ENCODE measurements at places on chromosomes 12 and 14.

DNA sequence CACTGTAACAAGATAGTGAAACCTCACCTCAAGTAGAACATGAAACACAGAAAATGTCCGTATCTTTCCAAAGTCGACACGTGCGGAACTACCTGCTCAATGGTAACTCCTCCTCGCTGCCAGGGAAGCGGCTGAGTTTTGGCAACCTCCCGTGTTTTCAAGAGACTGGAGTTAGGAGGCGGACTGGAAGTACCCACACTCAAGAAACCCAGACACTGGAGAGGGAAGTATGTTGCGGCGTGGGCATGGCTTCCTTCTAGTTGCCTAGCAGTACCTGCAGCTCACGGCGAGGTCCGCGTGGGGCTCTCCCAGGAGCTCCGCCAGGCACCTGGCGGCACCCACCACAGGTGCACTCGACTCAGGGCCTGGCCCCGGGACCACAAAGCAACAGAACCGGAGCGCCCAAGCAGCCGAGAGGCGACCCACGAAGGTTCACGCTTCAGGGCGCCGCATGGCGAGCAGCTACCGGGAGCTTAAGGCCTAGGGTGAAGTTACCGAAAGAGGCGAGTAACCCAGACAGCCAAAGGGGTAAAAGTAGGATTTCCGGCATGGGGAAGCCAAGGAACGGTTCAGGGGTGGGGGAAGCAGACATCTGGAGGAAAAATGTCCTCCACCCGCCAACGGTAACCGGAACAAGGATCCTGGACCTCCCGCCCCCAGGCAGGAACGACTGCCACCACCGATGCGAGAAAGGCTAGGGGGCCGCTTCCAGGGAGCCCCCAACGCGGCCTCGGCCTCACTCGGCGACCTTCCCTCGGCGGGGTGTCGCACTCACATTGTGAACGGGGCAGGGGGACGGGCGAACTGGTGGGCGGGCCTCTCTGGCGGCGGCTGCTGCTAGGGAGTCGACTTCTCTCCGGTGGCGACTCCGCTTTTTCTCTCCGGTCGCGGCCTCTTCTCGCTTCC, 608 bp downstream of the PTGES3 start:
- DNase-seq: no peak

DNA sequence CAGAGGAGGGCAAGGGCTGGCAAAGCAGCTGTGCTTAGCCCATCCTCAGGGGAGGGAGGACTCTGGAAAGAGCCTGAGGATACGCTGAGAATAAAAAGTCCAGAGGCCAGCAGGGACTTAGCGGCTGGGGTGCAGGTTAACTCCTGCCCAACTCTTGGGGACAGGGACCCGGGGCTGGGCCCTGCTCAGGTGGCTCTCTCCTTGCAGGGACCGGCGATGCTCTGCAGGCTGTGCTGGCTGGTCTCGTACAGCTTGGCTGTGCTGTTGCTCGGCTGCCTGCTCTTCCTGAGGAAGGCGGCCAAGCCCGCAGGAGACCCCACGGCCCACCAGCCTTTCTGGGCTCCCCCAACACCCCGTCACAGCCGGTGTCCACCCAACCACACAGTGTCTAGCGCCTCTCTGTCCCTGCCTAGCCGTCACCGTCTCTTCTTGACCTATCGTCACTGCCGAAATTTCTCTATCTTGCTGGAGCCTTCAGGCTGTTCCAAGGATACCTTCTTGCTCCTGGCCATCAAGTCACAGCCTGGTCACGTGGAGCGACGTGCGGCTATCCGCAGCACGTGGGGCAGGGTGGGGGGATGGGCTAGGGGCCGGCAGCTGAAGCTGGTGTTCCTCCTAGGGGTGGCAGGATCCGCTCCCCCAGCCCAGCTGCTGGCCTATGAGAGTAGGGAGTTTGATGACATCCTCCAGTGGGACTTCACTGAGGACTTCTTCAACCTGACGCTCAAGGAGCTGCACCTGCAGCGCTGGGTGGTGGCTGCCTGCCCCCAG, 2.8 kb downstream of the B3GNT4 start:
- no peak for DNase-seq

GRCh38 chr14:68477461-68478085, 315.3 kb downstream of the ZFP36L1 start:
- DNase-seq: no peak

- DNase-seq: no peak
Observed at GRCh38 chr12:119372540-119372939, 38.0 kb downstream of the CCDC60 start.

DNA sequence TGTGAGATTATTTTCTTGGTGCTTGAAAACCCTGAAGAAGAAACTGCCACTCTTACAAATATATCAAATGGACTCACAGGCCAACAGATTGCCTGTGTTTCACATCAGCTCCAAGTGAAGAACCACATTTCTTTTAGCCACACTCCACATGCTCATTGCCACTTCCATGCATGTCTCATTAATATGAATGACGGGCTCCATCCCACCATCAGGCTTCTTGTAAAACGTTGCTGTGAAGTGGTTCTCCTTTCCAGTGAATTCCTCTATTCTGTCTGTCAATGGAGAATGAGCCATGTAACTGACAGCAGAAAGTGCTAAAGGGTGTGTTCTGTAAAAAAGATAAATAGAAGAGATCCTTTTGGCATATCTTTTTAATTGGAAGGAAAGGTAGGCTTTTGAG, 188.2 kb upstream of the RMST start:
- no peak for DNase-seq

DNA sequence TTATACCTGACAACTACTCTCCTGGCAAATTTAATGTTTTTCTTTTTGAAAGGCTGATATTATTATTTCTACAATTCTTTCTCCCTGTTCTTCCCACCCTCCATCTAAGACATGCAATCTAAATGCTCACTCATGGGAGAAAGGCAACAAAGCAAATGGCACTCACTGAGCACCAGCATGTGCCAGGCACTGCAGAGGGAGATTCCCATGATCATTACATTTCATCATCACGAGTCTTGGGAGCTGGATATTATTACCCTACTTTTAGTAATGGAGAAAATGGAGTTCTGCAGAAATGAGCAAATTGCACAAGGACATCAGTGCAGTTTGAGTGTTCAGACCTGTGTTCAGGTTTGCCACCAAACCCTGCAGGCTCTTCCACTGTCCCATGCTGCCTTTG, 27.9 kb downstream of the PPM1H start:
- DNase-seq: no peak

DNA sequence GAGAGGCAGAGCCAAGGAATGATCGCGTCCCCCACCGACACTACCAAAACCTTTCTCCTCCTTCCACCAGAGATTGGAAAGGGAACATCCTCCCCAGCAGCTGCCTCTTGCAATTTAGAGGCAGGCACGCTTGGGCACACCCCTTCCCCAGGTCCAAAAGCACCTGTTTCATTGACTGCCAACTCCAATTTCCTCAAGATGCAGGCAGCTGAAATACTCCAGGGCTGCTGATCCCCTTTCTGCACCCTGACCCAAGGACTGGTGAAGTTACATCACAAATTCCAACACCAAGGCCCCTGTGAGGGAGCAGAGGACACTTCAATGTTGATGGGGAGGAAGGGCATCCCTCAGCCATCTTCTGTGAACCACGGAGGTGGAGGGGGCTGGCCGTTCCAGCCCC, 33.8 kb downstream of the BCL11B start:
- no peak for DNase-seq

- no peak for DNase-seq
Observed at GRCh38 chr14:99118946-99119345, 153.1 kb downstream of the BCL11B start.

GRCh38 chr12:132137483-132138125, 6.5 kb downstream of the DDX51 start:
- no peak for DNase-seq

- no peak for DNase-seq
Observed at GRCh38 chr14:93869427-93869826, 57.7 kb upstream of the FAM181A start.

DNA sequence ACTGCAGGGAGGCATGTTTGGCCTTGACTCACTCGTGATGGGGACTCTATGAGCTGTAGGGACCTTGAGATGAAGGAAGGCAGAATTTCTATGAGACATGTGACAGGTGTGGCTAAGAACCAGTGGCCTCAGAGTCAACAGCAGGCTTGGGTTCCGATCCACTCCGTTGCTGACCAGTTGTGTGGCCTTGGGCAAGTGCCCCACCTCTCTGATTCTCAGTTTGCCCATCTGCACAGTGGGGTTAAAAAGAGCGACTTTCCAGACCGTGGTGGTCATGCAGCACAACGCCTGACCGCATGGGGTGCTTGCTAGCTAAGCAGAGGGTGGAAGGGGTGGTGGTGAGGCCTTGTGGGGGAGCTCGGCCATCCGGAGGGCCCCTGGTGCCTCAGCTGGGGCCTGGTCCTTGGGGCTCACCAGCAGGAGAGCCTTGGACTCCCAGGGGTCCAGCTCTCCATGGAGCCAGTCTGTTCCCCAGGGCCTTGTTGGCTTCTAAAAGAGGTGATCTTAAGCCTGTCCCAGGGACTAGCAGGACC, 18.5 kb downstream of the PAPLN start:
- no peak for DNase-seq

- peak; percentile 90 for DNase-seq
Observed at GRCh38 chr12:53938326-53939140, at the start of gene HOXC13. Gene HOXC13, plus strand, starts transcription at chr12:53938831. Its CDS starts 76 bp downstream, at chr12:53938907.

- peak; percentile 26 for DNase-seq
Observed at GRCh38 chr12:119512772-119513497, 80.6 kb upstream of the TMEM233 start.

DNA sequence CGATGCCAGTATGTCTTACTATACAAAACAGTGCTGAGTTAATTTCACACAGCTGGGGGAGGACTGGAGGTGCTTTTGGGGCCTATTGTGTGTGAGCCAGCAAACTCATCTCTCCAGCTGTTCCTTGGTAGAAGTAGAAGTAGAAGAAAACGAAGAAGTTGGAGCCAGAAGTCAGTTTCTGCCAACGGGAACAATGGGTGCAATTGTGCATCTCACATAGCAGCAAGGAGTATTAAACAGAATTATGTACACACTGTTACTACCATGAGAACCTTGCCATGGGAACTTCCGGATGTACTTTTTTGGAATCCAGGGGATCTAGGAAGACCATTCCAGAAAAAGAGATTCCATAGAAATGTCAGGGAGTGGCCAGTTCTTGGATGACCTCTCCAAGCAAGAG, 88.6 kb downstream of the VCPKMT start:
- DNase-seq: no peak

DNA sequence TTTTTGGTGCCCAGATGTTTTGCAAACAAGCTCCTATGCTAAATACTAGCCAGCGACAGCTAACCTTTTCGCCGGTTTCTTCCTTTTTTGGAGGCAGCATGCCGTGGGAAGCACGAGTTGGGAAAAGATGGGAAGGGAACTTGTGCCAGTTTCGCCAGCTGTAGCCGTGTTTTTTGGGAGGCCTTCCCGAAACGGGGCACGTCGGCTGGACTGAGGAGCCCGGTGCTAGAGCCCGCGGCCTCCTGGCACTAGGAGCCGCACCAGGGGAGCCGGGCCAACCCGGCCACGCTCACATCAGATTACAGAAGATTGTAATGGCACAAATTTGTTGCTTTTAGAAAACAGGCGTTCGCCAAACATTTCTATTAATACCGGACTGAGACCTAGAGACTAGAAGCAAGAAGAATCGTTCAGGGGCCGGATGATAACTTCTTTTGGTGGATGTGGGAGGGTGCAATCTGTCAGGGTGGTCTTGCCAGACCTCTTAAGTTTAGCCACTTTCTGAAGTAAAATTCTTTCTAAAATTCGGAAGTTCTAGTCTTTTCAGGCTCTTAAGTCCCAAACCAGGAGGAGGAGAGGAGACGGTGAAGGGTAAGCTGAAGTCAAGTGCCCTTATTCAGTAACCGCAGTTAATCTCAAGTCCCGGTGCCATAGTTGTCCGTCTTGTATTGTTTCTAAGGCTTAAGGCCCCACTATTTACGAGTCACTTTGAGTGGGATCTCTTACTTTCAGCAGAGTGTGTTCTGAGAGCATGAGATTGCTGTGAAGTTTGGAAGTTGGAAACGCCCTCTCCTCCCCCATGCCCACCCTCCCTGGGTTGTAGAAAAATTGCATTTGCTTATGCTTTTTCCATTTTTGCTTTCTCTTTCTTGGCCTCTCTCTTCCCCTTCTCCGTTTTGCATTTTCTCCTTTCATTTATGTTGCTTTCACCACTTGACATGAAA, 1.3 kb downstream of the RASSF3 start:
- peak; percentile 33 for DNase-seq

DNA sequence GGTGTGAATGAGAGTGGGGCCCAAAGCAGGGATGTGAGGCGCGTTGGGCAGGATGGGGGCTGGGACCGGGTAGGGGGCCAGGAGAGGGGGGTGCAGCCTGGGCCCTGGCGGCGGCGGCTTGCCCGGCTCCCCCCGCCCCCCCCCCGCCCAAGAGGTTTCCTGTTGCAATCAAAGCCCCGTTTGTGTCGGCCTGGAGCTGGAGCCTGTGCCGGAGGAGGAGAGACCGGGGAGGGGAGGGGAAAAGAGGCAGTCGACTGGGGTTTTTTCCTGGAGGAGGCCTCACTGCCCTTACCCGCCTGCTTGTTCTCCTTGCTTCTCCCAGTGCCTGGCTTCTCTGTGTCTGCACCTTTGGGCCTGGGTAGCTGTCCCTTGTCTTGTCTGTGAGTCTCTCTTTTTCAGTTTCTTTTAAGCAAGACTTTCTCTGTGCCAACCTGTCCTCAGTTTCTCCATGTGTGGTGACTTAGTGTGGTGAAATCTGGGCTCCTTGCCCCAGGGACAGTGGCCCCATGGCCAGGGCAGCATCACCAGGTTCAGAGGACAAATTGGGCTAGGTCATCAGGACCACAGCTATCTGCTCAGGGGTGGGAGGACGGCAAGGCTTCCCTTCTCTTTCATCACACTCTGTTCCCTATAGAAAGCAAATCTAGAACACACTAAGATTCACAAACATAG, 8.5 kb downstream of the RARG start:
- no peak for DNase-seq

GRCh38 chr14:52355526-52355925, 41.4 kb downstream of the PTGER2 start:
- no peak for DNase-seq

DNA sequence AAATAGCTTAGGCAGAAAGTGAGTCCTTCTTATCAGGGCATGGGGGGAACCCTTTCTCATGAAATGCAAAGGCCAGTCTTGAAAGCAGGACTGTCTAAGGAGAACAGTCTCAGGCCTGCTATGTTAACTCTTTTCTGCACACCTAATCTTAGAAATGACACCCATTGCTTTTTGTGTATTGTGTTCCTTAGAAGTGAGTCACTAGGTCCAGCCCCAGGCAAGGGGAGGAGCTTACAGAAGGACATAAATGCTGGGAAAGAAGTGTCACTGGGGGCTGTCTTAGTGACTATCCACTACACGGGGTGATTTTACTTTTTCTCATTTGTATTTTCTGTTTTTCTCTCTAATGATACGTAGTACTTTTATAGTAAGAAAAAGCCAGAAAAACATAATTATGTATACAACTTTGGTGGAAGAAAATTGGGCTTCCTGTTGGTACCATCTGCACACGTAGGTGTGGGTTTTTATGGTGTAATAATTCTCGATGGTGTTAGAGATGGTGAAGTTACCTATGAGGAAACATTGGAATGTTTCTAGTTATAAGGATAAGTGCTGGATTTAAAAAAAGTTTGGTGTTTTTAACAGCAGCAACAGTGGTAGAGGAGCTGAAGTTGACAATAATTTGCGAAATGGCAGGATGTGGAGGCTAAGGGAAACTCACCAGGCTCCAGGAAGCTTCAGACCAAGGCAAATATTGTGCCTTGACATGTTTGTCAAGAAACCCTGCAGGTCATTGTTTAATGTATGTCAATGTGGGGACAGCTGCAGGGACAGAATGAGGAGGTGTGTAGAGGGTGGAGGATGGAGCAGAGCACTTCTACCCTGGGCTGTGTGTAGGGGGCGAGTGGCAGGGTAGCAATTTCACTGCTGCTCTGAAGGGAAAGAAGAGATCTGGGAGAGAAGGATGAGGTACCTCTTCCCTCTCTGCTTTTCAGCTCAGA, 214.9 kb downstream of the KTN1 start:
- no peak for DNase-seq

- DNase-seq: no peak
Observed at GRCh38 chr12:93115198-93115601, 186.1 kb upstream of the EEA1 start.
